CD4-positive, alpha-beta T cell (primary cell): ENCODE measurements at places on chromosomes 5 and 9. TPM values are rescaled to one million over a fixed set of nuclear protein-coding genes. Genes with fewer than 3 reads are reported as not detected.

TSLP gene
- not detected for total RNA-seq

- H3K27me3 ChIP-seq, result no peaks in the 10 kb centered on the region
- H3K36me3 ChIP-seq, result no peaks in the 10 kb centered on the region
- DNase-seq, result no peak
Observed at GRCh38 chr5:74575741-74576538, 64.6 kb downstream of the ENC1 start.

DNA sequence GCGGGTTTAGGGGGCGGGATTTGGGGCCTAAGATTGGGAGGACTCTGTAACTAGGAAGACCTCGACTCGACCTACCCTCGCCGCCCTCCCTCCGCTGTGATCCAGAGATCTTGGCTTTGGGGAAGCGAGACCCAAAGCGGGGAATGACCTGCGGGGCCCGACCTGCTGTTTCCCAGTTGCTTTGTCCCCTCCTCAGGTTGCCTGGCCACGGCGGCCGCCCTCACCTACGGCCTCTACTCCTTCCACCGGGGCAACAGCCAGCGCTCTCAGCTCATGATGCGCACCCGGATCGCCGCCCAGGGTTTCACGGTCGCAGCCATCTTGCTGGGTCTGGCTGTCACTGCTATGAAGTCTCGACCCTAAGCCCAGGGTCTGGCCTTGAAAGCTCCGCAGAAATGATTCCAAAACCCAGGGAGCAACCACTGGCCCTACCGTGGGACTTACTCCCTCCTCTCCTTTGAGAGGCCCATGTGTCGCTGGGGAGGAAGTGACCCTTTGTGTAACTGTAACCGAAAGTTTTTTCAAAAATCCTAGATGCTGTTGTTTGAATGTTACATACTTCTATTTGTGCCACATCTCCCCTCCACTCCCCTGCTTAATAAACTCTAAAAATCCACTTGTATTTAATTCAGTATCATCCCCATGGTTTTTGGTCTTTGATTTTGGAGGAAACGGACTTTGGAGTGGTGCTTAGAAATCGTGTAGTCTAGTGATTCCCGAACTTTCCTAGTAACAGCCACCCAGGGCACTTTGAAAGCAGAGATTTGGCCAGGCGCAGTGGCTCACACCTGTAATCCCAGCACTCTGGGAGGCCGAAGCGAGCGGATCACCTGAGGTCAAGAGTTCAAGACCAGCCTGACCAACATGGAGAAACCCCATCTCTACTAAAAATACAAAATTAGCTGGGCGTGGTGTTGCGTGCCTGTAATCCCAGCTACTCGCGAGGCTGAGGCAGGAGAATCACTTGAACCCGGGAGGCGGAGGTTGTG, 878 bp downstream of the HIGD2A start:
- DNase-seq, result no peak
- H3K36me3 ChIP-seq, result peaks cover 41% of the 10 kb centered on the region
- peak overlapping the region; percentile 79 for H3K4me3 ChIP-seq
- peak overlapping the region; percentile 95 for H3K27ac ChIP-seq

CD14 gene
- total RNA-seq, result 1.7 TPM

- H3K4me3 ChIP-seq, result no peak overlapping the region
- no peak for DNase-seq
- no peak overlapping the region for H3K27ac ChIP-seq
- H3K27me3 ChIP-seq, result no peaks in the 10 kb centered on the region
Observed at GRCh38 chr5:73818357-73818756, 192.4 kb downstream of the ARHGEF28 start.

PLK2 gene
- total RNA-seq, result 57.2 TPM

ITK gene
- total RNA-seq, result 292 TPM

SLC28A3 gene
- total RNA-seq, result not detected

GLDC gene
- not detected for total RNA-seq

DNA sequence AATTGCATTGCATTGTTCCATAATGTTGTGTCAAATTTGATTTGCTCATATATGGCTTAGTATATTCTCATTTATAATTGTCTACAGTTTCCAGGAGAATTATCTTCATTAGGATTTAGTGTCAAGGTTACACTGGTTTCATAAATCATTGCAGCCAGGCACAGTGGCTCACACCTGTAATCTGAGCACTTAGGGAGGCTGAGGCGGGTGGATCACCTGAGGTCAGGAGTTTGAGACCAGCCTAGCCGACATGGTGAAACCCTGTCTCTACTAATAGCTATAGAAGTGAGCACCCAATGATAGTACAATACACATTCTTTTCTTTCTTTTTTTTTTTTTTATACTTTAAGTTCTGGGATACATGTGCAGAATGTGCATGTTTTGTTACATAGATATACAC, 282.5 kb downstream of the KIAA0825 start:
- no peak overlapping the region for H3K27ac ChIP-seq
- no peaks in the 10 kb centered on the region for H3K27me3 ChIP-seq
- no peaks in the 10 kb centered on the region for H3K36me3 ChIP-seq

- no peak overlapping the region for H3K4me3 ChIP-seq
- H3K4me1 ChIP-seq, result no peaks in the 10 kb centered on the region
- no peak for DNase-seq
Observed at GRCh38 chr9:13941714-13942113, 372.2 kb downstream of the NFIB start.

GRCh38 chr9:92616199-92616641, 53.7 kb downstream of the IPPK start:
- no peak for DNase-seq
- peaks cover 81% of the 10 kb centered on the region for H3K36me3 ChIP-seq
- H3K4me3 ChIP-seq, result no peak overlapping the region
- no peaks in the 10 kb centered on the region for H3K27me3 ChIP-seq

HAND1 gene
- not detected for total RNA-seq

- H3K36me3 ChIP-seq, result peaks cover 38% of the 10 kb centered on the region
- no peak for DNase-seq
- H3K27ac ChIP-seq, result no peak overlapping the region
- H3K4me3 ChIP-seq, result no peak overlapping the region
Observed at GRCh38 chr9:3271157-3271556, 254.6 kb downstream of the RFX3 start.
